GDM1 (cell line): ENCODE measurements at places on chromosomes 7 and 10.

GRCh38 chr7:104993217-104993862, 20.7 kb upstream of the KMT2E start:
- no peak for DNase-seq

DNA sequence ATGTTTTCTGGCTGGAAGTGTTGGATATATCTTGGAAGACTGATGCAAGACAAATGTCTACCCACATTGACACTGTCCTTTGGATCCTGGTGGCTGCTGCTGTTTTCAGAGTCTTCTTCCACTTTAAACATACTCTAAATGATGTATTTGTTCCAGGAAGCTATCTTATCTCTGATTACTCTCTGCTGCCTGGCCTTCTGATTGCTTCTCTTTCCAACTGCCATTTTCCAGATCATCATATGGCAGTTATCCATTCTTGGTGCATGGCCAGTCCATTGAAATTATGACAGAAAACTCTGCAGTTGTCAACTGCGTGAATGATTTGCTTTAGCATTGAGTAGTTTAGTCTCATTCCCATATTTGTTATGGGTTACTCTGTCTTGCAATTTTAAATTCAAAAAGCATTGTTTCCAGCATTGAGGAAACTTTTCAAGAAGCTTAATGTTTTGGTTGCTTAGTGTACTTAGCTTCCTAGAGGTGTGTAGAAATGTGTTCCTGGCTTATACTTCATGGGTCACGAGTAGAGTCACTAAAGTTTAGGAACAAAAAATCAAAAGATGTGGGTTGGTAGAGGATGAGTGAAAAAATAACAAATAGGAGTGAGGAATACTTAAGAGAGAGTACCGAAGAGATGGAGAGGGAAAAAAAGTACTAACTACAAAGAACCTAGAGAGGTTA, 268.3 kb upstream of the MTPN start:
- no peak for DNase-seq

GRCh38 chr7:82715344-82715743, 271.8 kb upstream of the CACNA2D1 start:
- DNase-seq, result no peak

DNA sequence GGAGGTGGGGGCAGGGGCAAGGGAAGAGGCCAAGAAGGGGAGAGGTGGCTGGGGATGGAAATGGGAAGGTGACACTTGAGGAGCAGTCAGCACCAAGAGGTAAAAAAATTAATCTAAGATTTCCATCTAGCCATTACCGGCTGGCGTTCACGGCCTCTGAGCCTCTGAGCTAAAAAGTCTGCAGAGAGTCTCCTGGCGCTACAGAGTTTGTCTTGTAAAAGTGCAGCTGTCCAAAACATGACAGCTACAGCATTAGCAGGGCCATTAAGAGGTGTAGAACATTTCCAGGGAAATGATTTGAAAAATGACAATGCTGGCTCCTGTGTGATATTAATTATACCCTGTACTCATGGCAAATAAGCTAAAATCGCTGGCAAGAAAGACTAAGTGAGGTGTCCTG, 167.6 kb downstream of the LRMDA start:
- no peak for DNase-seq

DNA sequence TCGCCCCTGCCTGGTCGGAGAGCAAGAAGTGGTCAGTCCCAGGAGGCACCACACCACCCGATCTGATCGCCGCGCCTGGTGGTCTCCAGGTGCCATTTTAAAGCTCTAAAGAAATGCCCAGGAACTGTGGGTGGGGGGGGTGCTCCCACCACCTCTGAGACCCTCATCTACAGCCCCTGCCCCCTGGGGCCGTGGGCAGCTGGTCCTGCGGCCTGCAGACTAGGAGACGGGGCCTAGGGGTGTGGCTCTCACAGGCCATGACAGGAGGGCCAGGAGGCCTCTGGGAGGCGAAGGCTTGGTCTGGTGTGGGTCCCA, 55.8 kb upstream of the TNRC18 start:
- no peak for DNase-seq

DNA sequence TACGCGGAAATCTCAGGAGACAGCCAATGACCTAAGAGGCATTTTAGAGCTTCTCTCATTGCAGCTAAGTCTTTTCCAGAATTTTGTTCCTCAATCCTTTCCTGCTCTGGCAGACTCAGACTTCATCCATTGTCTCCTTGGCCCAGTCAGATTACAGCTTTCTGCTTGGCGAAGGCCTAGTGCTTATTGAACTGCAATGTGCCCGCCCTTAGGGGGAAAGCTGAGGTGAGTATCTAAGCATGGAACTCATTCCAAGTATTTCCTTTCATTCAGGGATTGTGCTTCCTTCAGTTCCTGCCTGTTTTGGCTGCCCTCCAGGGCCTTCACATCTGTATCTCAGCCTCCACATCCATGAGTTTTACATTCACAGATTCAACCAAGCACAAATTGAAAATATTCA, 37.5 kb downstream of the PRLHR start:
- no peak for DNase-seq
